ENCODE measurements at places on chromosomes 5 and 9. TPM values are rescaled to one million over a fixed set of nuclear protein-coding genes. Genes with fewer than 3 reads are reported as not detected.
A peak's percentile ranks its signal among the peaks of the same experiment; 100 is the strongest.

Gene TMEM215
- total RNA-seq, result not detected

Gene SARDH
- 4.7 TPM for total RNA-seq

DNA sequence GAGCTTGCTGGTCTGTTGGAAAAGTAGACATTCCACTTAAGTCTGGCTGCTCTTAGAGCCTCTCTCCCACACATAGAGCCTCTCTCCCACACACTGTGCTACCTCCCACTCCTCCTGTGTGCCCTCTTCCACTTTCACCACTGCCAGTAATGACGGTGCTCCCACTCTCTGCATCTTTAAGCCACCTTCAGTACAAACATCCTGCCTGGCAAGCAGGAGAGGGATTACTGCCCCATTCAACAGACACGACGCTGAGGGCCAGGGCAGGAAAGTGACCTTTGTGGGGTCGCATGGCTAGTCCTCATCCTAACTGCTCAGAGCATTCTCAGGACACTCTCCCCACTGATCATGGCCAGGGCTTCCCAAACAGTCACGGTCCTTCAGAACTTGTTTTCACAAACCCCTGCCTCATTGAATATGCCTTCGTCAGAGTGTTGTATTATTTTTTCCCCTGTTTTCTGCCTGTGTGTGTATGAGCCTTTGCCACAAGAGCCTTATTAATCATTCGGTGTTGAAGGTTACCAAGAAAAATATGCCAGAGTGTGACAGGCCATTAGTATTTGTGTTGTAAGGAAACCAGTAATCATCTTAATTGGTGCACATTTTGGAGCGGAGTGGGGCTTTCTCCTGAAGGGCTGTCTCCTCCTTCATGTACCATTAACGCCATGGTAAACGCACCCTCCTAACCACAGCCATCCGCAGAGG is 87.1 kb upstream of the SAP30L start:
- no peak for DNase-seq
- peaks cover 21% of the 10 kb centered on the region for H3K4me1 ChIP-seq
- H3K27me3 ChIP-seq, result no peaks in the 10 kb centered on the region
- H3K4me3 ChIP-seq, result no peak overlapping the region

- DNase-seq, result no peak
- H3K27ac ChIP-seq, result no peak overlapping the region
- H3K4me1 ChIP-seq, result peaks cover 45% of the 10 kb centered on the region
- H3K27me3 ChIP-seq, result no peaks in the 10 kb centered on the region
- no peaks in the 10 kb centered on the region for H3K36me3 ChIP-seq
Measured at GRCh38 chr5:178240341-178240741, 7.7 kb upstream of the PHYKPL start.

DNA sequence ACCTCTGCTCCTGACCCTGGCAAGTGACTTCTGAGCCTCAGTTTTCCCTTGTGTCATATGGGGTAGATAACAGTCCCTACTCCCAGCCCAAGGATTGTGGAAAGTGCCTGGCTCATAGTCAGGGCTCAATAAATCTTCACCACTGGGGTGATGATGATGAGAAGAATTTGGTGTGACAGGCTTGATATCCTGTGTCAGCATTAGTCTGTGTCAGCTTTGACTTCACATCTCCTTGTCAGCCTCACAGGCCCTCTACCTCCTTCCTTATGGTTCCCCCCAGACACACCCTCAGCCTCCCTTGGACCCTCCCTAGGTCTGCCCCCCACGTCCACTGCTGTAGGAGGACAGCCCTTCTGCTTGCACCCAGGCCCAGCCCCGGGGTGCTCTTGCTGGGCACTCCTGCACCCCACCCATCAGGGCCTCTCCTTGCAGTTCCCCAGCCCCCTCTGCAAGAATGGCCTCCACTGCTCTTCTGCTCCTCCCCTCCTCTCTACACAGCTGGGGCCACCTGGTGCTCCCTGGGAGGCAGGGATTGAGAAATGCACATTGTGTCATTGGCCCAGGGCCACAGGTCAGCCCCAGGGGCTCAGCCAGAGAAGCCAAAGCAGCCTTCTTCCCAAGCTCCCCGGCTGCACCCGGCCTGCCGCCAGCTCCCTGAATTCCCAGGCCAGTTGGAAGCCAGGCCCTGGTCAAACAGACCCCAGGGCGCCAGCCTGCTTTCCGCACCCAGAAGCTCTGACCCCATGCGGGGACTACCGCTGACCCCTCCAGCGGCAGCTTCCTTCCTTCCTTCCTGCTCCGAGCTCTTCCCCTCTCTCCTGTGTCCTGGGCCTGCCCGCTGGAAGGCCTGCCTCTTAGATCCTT is 7.7 kb downstream of the FGFR4 start:
- no peaks in the 10 kb centered on the region for H3K27me3 ChIP-seq
- no peak overlapping the region for H3K4me3 ChIP-seq
- no peaks in the 10 kb centered on the region for H3K4me1 ChIP-seq

DNA sequence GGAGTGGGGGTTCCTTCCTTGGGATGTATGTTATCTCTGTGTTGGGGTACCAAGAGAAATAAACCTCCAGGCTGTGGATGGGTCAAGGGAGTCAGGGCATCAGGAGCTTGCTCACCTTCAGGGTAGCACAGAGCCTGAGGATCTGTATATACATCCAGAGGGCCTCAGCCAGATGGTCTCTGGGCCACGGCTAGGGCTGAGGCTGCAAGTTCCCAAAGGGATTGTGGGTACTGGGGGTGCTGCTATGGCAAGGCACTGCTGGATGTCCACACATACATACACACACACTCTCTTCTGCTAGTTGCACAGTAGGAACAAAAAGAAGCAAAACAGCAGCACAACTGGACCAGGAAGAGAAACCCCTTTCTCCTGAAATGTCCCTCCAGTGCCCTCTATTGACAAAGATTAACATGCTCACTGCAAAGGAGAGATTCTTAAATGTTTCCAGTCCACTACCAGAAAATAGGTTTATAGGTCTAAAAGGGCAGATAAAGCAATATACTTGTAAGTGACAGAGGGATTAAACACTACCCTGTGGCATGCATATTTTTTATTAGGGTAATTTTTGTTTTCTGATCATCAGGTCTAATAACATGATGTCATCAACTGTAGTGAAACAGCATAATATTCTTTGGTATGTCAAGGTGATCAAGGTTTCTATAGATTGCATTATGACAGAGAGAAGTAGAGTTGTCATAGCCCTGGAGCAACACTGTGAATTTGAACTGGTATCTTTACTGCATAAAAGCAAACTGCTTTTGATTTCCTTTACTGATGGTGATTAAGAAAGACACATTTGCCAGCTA is 56.3 kb upstream of the KCNN2 start:
- no peaks in the 10 kb centered on the region for H3K27me3 ChIP-seq
- no peaks in the 10 kb centered on the region for H3K36me3 ChIP-seq
- no peaks in the 10 kb centered on the region for H3K4me1 ChIP-seq
- H3K27ac ChIP-seq, result no peak overlapping the region
- DNase-seq, result no peak

DNA sequence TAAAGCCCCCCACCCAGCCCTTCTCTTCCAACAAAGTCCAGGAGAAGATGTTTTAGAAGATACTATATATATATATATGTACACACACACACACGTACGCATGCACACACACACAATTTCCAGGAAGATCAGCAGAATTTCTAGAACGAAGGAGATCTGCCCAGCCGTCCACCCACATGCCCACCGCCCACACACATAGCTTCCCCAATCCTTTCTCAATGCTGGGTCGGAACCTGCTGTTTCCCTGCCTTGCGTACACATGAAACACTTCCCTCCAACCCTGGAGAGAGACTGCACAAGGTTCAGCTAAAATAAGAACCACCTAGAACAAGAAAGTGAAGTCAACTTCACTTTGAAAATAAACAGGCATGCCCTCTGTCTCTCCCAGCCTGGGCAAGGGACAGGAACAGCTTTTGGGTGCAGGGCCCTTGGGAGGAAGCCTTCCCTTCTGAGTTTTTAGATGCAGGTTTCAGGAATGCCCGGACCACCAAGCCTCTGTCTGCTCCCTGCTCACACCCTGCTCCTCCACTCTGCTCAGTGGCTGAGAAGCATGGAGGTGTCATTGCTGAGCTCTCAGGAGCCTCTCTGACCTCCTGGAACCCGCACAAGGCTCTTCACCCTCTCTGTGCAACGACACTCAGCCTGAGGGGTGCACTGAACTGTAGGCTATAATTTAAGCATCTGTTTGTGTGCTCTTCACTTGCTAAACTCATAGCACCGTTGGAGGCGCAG is 149.4 kb downstream of the C5orf15 start:
- no peaks in the 10 kb centered on the region for H3K36me3 ChIP-seq
- DNase-seq, result no peak
- no peak overlapping the region for H3K27ac ChIP-seq
- H3K27me3 ChIP-seq, result peaks cover 18% of the 10 kb centered on the region
- H3K4me1 ChIP-seq, result peaks cover 1% of the 10 kb centered on the region

DNA sequence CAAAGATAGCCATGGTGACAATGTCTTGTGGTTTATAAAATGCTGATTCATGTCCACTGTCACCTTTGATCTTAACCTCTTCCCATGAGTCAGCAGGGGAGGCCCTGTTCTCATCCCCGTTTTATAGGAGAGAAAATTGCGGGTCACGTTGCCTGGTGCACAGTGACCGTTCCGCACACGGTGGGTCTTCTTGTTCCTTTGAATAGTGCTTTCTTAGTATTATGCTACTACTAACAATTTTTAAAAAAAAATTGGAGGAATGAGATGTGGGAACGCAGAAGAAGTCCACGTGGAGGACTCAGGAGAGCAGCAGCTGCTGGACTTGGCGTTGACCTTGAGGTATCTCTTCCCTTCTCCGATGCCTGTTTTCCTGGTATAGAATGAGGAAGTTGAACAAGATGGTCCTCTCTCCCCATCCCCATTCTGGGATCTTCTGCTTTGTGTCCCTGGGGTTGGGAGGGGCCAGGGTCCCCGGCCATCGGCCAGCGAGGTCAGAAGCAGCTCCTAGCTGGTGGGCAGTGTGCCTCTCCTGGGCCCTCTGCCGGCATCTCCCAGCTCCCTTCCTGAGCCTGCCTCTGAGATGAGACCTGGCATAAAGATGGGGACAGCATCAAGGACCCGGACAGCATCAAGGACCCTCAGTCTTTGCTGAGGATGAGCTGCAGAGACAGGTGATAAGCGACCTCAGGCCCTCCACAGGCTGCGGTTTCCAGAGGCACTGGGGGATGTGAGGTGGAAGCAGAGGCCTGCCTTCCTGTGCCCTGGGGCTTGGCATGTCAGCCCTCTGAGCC is 143.9 kb downstream of the C9orf50 start:
- no peak overlapping the region for H3K27ac ChIP-seq
- no peaks in the 10 kb centered on the region for H3K27me3 ChIP-seq
- DNase-seq, result no peak
- H3K4me3 ChIP-seq, result no peak overlapping the region
- no peaks in the 10 kb centered on the region for H3K36me3 ChIP-seq

DNA sequence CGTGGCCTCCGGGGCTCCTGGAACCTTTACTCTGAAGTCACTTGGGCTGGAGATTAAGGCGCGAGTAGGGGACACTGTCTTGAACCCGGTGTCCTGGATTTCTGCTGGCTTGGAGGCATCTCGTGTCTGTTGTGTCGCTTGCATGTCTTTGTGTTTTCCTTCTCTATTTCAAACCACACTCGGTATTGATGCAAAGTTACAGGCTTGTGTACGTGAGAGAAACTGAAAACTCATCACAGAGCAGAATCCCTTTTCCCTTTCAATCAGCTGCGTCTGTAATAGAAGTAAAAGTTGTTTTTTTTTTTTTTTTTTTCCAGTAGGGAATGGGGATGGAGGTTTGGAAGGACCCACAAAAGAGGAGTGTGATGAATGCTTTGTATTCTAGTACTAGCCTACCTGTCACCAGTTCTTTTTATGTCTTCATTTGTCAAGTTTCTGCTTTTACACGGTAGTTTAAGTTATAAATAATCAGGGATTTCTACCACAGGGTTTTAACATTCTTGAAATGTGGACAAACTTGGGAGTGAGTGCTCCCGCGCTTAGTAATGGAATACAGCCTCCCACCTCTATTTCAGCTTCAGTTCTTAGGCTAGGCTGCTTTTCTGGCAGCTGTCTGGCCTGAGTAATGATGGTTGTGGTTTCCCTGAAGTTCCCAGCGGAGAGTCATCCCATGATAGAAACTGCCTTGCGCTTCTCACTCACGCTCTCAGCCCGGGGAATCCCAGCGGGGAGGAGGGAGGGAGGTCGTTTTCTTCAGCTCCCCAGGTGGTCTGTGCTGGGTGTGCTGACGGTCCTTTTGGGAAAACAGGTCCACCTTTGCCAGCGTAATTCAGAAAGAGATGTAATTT is 763 bp downstream of the TJP2 start:
- H3K36me3 ChIP-seq, result no peaks in the 10 kb centered on the region
- H3K27ac ChIP-seq, result peak overlapping the region; percentile 86
- H3K27me3 ChIP-seq, result peaks cover 45% of the 10 kb centered on the region
- peak overlapping the region; percentile 93 for H3K4me3 ChIP-seq
- DNase-seq, result peak; percentile 72
- H3K4me1 ChIP-seq, result peaks cover 77% of the 10 kb centered on the region

GRCh38 chr9:17052626-17053025 is 82.2 kb upstream of the CNTLN start:
- no peak for DNase-seq
- no peaks in the 10 kb centered on the region for H3K27me3 ChIP-seq
- H3K4me3 ChIP-seq, result no peak overlapping the region
- H3K27ac ChIP-seq, result no peak overlapping the region
- H3K4me1 ChIP-seq, result no peaks in the 10 kb centered on the region
- H3K36me3 ChIP-seq, result no peaks in the 10 kb centered on the region

- H3K27me3 ChIP-seq, result no peaks in the 10 kb centered on the region
- no peak for DNase-seq
- peaks cover 43% of the 10 kb centered on the region for H3K4me1 ChIP-seq
- no peaks in the 10 kb centered on the region for H3K36me3 ChIP-seq
Measured at GRCh38 chr9:109914280-109915027, 134.5 kb downstream of the PALM2AKAP2 start.
